Thoracic aorta endothelial cell (primary cell): ENCODE measurements at places on chromosomes 5 and 9. TPM values are rescaled to one million over a fixed set of nuclear protein-coding genes. Genes with fewer than 3 reads are reported as not detected.

SPATA31E1 gene
- not detected in 2 replicates for total RNA-seq

LRRTM2 gene
- total RNA-seq: 0.13 and 0.43 TPM in 2 replicates

CD180 gene
- not detected in 2 replicates for total RNA-seq

CCNJL gene
- total RNA-seq: 4.0 TPM in 2 replicates

CCDC180 gene
- 0.79 and 1.5 TPM in 2 replicates for total RNA-seq

LCN15 gene
- total RNA-seq: not detected in 2 replicates

DBH gene
- total RNA-seq: not detected in 2 replicates

SCGB3A2 gene
- not detected in 2 replicates for total RNA-seq

CATSPER3 gene
- not detected in 2 replicates for total RNA-seq

PLPPR1 gene
- 0.79 and 1.1 TPM in 2 replicates for total RNA-seq

HMCN2 gene
- under 0.01 and 0.07 TPM in 2 replicates for total RNA-seq

HRCT1 gene
- total RNA-seq: 2.0 and 2.7 TPM in 2 replicates

ZBTB34 gene
- 12.9 and 13.6 TPM in 2 replicates for total RNA-seq

CARTPT gene
- total RNA-seq: not detected in 2 replicates
